ENCODE measurements at places on chromosomes 5 and 9. TPM values are rescaled to one million over a fixed set of nuclear protein-coding genes. Genes with fewer than 3 reads are reported as not detected.

C9orf50 gene
- not detected for total RNA-seq

SUB1 gene
- total RNA-seq, result 122 TPM

FBN2 gene
- total RNA-seq, result 9.6 TPM

ECSCR gene
- 3.4 TPM for total RNA-seq

MLANA gene
- total RNA-seq, result not detected

ZNF169 gene
- total RNA-seq, result 2.5 TPM

SMU1 gene
- 35.8 TPM for total RNA-seq

BARX1 gene
- total RNA-seq, result under 0.01 TPM

PCDHB9 gene
- total RNA-seq, result 0.56 TPM

ARL10 gene
- total RNA-seq, result 9.4 TPM

CCNO gene
- total RNA-seq, result under 0.01 TPM

PCDHB12 gene
- total RNA-seq, result 0.28 TPM

C9 gene
- 0.28 TPM for total RNA-seq

UAP1L1 gene
- total RNA-seq, result 16.1 TPM

VCAN gene
- 281 TPM for total RNA-seq

TMED9 gene
- 223 TPM for total RNA-seq

NR4A3 gene
- total RNA-seq, result 3.7 TPM
